Suppressor macrophage (primary cell): ENCODE measurements at places on chromosomes 2 and 18.

DNA sequence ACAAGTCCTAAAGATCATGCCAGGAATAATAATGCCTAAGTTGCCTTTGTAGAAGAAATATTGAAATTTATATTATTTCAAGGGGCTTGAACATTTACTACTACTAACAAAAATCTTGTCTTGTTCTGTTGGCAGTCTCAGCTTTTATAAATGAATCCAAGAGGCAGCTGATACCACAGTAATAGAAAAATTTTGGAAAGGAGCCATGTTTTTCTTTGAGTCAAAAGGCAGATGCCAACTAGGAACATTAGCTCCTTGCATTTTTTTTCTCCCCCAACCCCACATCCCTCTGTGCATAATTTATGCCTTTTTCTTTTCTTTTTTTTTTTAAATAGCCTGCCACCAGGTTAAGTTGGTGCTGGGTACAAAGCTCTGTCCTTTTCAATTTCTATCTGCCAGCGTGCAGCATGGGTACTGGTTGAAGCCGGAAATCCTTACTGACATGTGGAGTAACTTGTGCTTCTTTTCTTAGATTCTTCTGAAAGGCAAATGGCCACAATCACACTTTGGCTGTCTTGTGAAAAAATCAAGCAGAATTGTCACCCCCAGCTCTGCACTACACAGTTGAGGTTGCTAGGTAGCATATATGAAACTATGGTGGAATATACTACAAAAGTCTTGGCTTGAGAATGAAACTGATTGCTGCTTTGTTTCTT is 98.8 kb downstream of the RHBDD1 start:
- DNase-seq: no peak

DNA sequence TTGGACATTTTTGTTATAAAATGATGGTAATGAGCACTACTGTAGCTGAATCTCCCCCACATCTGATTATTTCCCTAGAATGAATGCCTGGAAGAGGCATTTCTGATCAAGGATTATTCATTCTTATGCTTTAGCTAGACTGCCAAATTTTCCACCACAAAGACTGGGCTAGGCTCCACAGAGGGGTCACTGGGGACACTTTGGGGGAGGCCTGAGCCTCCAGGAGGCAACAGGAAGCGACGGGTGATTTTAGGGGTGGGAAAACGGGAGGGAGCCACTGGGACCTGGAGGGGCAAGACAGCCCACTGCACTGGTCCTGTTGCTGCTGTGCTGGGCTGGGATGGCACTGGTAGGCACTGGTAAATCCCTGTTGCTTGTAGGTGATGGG is 2.4 kb upstream of the ASB1 start:
- DNase-seq: no peak

DNA sequence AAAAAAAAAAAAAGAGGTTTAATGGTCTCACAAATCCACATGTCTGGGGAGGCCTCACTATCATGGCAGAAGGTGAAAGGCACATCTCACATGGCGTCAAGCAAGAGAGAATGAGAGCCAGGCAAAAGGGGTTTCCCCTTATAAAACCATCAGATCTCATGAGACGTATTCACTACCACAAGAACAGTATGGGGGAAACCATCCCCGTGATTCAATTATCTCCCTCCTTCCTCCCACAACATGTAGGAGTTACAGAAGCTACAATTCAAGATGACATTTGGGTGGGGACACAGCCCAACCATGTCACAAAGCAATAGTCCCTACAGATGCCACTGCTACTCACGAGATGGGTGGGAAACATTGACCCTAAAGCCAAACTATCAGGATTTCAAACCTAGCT is 392.7 kb upstream of the ID2 start:
- no peak for DNase-seq

DNA sequence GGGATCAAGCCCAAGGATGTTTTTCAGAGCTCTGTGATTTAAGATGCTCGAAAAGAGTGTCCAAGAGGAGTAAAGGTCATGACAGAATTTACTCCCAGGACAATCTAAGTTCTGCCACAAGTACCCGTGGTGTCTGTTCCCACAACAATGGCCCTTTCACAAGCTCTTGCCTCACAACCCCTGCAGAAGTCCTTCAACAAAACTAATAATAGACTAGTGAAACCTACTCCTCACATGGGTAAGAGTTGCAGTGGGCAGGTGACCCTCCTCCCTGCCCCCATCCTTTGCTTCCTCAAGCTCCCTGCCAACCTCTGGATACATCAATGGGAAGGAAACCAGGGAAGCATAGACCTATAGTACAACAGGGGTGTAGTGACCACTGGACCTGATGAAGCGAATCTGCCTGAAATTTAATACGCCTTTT is 34.9 kb downstream of the PTCD3 start:
- DNase-seq: peak; percentile 46

GRCh38 chr2:39515273-39515896 is 78.3 kb upstream of the MAP4K3 start:
- peak; percentile 22 for DNase-seq

DNA sequence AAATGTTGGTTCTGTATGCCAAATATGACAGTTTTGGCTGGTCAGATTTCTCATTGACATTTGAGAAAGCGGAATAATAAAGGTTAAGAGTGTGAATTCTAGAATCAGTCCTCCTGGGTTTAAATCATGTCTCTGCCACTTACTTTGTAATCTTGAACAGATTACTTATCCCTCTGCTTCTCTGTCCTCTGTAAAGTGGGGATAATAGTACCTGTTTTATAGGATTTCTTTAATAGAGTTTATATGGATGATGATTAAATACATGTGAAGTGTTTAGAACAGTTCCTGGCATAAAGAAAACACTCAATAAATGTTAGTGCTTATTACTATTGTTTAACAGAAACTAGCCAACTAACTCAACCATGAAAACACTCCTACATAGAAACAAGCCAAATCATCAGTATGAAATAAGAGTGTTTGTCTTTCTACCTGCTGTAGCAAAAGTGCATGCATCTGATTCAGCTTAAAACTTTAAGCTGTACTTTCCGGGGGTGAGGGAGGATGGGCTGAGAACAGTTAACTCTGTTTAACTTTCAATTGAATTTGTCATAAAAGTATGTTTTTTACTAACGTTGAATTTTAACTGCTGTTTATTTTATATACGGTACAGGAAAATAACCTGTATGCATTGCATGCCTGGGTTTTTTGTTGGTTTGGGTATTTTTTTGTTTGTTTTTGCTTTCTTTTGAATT is 6.8 kb downstream of the HTR2B start:
- DNase-seq: no peak

DNA sequence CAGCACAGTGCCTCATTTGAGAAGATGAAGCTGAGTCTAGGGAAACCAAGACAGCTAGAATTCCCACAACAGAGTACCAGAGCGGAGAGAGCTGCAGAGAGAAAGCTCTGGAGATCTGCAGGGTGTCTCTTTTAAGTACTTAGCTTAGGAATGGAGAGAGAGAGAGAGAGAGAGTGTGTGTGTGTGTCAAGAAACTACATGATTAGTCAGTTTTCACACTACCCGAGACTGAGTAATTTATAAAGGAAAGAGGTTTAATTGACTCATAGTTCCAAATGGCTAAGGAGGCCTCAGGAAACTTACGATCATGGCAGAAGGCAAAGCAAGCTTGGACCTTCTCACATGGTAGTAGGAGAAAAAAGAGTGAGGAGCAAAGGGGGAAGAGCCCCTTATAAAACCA is 64.0 kb downstream of the HIBCH start:
- DNase-seq: no peak

DNA sequence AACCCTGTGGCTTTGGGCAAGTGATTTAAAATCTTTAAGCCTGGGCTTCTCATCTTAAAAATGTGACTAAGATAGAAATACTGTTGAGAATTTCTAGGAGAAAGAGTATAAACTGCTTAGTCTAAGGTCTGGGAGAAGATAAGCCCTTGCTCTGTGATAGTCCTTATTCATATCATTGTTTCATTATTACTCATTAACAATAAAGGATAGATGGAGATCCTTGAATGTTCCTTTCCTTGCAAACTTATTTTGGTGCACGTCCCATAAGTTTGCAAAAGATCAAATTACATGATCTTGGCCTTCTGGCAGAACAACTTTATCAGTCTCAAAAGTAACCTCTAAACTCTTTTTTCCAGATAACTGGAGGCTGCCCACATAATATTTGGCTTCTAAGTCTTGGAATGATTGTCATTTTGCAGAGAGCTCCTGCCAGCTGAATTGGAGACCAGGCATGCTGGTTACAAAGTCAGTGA is 138.3 kb downstream of the FAM124B start:
- DNase-seq: no peak

DNA sequence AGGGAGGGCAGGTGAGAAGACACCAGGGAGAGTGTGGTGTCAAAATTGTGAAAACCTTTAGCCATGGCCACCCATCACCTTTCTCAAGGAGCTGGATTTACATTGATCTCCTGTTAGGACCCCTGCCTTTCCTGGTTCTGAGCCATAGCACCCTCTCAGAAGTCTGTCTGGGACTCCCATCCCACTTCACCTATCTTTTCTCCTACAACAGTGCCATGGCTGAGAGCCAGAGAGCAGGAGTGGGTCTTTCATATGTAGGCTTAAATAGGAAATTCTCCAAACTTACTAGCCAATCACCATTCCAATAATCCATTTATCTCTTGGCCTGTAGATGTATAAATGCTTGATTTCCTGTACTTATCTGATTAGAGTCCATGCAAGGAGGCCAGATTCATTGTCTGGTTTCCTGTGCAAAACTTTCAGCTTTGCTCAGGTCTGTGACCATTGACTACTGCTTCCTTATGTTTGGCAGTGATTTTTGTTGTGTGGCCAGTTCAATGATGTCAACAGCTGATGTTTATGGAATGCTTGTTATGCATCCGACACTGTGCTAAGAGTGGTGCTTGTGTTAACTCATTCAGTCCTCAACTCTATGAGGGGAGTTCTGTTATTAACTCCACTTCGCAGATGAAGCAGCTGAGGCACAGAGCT is 57.6 kb upstream of the IGFBP5 start:
- no peak for DNase-seq

DNA sequence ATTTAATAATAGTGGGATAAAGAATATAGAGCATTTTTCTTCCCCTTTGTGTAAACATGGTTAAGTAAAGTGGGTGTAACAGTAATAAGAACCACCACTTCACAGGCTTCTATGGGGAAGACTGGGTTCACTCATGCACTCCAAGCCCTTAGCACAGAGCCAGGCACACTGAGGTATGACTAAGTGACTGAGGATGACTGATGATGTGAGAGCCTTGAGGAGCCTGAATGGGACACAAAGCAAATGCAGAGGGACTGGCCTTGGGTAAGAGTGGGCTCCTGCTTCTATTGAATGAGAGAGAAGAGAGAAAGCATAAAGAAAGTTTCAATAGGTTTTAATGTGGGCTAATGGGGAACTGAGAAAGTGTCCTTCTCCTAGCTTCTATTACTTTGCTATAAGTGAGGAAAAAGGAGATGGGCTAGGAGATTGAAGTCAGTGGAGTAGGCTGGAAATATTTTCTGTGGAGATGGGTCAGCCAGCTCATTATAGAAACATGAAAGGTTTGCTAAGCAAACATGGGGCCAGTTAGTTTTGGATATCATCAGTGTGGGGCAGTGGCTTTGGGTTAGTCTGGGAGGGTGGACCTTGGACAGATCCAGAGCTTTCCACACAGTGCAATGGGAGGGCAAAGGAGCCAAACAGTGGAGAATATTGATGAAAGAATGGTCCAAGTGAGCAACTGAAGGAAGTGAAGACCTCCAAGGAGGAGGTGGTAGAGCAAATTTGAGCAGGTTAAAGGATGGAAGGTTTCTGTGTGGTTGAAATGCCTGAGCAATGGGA is 20.6 kb downstream of the IL1F10 start:
- peak; percentile 62 for DNase-seq

- DNase-seq: no peak
These were observed 1.4 kb downstream of the RMC1 start for GRCh38 chr18:23504720-23505119.

DNA sequence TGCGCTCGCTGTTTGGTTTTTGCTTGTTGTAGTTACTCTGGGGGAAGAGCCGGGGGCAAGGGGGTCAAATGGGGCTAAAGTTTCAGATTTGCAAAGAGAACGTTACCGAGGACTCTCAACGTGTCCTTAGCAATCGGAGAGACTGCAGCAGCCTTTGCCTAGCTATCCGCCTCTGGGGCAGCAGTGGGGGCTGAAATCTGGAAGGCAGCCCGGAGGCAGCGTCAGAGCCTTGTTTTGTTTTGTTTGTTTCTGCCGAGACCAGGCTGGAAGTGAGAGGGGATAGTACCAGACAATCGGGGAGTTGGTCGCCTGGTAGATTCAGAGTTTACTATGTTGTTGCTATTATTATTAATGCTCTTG is 1.2 kb downstream of the CDH20 start:
- no peak for DNase-seq

- no peak for DNase-seq
These were observed 103.2 kb upstream of the SIX3 start for GRCh38 chr2:44838116-44838790.

GRCh38 chr2:4844881-4845280 is 847.3 kb upstream of the SOX11 start:
- DNase-seq: no peak

- DNase-seq: no peak
These were observed 1.7 kb downstream of the HOXD12 start for GRCh38 chr2:176101216-176101830.

DNA sequence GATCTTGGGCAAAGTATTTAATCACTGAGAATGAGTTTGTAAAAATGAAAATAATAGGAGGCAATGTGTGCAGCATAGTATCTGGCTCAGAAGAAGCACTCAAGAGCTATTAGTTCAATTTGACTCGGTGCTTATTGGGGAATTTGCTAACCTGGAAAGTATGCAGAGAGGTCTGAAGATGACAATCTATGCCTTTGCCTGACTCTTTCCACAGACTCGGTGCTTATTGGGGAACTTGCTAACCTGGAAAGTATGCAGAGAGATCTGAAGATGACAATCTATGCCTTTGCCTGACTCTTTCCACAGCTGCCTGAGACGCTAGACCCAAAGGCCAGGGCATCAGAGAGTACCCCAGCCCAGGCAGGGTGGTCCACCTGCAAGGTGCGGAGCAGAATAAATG is 12.2 kb upstream of the SH3BP4 start:
- DNase-seq: no peak

GRCh38 chr18:39527465-39527864 is 1961.9 kb upstream of the CELF4 start:
- DNase-seq: no peak

DNA sequence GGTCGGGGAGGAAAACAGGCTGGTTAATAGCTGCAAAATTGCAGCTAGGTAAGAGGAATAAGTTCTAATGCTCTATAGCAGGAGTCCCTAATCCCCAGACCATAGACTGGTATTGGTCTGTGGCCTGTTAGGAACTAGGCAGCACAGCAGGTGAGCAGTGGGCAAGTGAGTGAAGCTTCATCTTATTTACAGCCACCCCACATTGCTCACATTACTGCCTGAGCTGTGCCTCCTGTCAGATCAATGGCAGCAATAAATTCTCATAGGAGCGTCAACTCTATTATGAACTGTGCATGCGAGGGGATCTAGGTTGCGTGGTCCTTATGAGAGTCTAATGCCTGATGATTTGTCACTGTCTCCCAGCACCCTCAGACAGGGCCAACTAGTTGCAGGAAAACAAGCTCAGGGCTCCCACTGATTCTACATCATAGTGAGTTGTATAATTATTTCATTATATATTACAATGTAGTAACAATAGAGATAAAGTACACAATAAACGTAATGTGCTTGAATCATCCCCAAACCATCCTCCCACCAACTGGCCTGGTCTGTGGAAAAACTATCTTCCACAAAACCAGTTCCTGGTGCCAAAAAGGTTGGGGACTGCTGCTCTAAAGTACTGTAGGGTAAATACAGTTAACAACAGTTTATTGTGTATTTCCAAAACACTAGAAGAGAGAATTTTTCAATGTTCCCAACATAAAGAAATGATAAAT is 91.7 kb upstream of the TFCP2L1 start:
- no peak for DNase-seq
